ENCODE measurements at places on chromosomes 12 and 14. TPM values are rescaled to one million over a fixed set of nuclear protein-coding genes. Genes with fewer than 3 reads are reported as not detected.
A peak's percentile ranks its signal among the peaks of the same experiment; 100 is the strongest.

- H3K27ac ChIP-seq: peak overlapping the region; percentile 42
- H3K4me3 ChIP-seq: no peak overlapping the region
- H3K4me1 ChIP-seq: peaks cover 33% of the 10 kb centered on the region
- H3K36me3 ChIP-seq: no peaks in the 10 kb centered on the region
- no peaks in the 10 kb centered on the region for H3K27me3 ChIP-seq
- DNase-seq: no peak
These were observed 133.7 kb upstream of the DCN start for GRCh38 chr12:91316161-91316906.

The WNT1 gene
- total RNA-seq: not detected

DNA sequence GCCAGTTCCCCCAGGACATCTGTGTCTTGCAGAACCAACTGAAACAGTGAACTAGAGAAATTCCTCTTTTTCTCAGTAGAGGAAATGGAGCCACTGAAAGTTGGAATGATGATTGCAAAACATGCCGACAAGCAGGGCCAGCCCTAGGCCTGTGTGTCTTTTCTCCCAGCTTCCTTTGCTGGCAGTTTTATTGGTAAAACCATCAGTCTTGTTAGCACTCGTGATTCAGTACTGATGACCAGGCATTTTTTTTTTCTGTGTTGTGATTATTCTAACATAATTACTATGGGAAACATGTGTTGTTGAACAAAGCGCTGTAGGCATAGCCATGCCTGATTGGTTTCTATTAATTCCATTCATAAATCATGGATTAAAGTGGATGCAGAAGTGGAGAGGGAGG is 620.7 kb downstream of the AACS start:
- DNase-seq: no peak
- H3K4me1 ChIP-seq: no peaks in the 10 kb centered on the region
- no peaks in the 10 kb centered on the region for H3K36me3 ChIP-seq

- no peaks in the 10 kb centered on the region for H3K27me3 ChIP-seq
- H3K4me3 ChIP-seq: no peak overlapping the region
- no peak for DNase-seq
- H3K4me1 ChIP-seq: peaks cover 5% of the 10 kb centered on the region
- no peaks in the 10 kb centered on the region for H3K36me3 ChIP-seq
- H3K27ac ChIP-seq: no peak overlapping the region
These were observed 46.8 kb downstream of the AMN start for GRCh38 chr14:102969060-102969791.

- peaks cover 31% of the 10 kb centered on the region for H3K4me1 ChIP-seq
- no peaks in the 10 kb centered on the region for H3K36me3 ChIP-seq
- DNase-seq: peak; percentile 75
- no peak overlapping the region for H3K27ac ChIP-seq
These were observed 2.5 kb upstream of the PLEKHD1 start for GRCh38 chr14:69481815-69482568.

DNA sequence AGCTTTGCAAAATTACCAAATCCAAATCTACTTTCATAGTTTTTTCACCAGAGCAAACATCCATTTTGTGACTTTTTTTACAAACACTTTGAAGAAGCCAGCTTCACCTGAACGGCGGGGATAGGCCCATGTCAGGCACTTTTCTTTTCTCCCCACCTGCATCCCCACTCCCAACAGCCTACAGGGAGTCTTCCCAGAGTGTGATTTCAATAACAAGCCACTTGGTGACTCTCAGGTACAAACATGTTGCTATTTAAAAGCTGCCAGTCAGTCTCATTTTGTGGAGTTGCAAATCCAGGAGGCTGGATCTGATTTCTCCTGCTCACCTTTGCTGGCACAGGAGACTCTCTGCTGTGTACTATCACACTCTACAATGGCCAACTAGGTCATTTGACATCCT is 285.5 kb downstream of the KCNH5 start:
- H3K36me3 ChIP-seq: no peaks in the 10 kb centered on the region
- no peaks in the 10 kb centered on the region for H3K27me3 ChIP-seq
- no peak overlapping the region for H3K4me3 ChIP-seq

GRCh38 chr12:55733858-55734257 is 5.0 kb upstream of the CD63 start:
- no peak overlapping the region for H3K4me3 ChIP-seq
- no peaks in the 10 kb centered on the region for H3K27me3 ChIP-seq
- peaks cover 44% of the 10 kb centered on the region for H3K4me1 ChIP-seq
- DNase-seq: no peak

GRCh38 chr12:3446235-3446634 is 44.8 kb upstream of the PRMT8 start:
- no peak overlapping the region for H3K27ac ChIP-seq
- H3K27me3 ChIP-seq: no peaks in the 10 kb centered on the region
- no peaks in the 10 kb centered on the region for H3K36me3 ChIP-seq
- no peak overlapping the region for H3K4me3 ChIP-seq

- H3K4me1 ChIP-seq: no peaks in the 10 kb centered on the region
- H3K36me3 ChIP-seq: no peaks in the 10 kb centered on the region
- H3K4me3 ChIP-seq: no peak overlapping the region
- DNase-seq: no peak
- no peaks in the 10 kb centered on the region for H3K27me3 ChIP-seq
These were observed 104.2 kb upstream of the RMST start for GRCh38 chr12:97358361-97358760.

The CMA1 gene
- total RNA-seq: not detected

DNA sequence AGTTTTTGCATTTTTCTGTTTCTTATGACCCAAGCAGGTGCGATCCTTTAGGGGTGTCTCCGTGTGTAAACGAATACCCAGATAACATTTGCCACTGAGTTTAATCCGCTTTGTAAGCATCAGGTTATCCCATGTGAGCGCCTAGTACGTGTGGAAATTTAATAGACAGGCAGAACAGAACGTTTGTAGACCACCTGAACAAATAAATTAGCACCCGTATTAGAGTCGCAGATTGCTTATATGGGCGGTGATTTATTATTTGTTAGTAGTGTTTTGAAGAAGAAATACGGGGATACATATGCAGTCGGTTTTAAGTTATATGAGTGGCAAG is 325 bp downstream of the C12orf60 start:
- H3K27ac ChIP-seq: peak overlapping the region; percentile 59
- no peaks in the 10 kb centered on the region for H3K27me3 ChIP-seq
- peaks cover 27% of the 10 kb centered on the region for H3K4me1 ChIP-seq

DNA sequence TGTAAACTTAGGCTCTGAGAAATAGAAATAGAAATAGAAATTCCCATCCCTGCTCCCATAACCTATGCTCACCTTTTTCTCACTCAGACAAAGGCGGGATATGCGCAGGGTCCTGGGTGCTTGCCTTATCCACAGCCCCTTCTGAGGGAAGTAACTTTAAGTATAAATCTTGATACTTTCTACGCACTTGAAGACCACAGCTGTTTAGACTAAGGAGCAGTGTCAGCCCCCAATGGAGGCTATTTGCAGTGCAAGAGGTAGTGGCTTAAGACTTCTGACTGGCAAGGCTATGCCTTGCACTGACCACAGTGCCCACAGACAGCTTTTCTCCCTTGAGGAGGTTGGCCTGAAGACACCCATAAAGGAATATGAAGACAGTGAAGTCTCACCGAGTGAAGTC is 35.2 kb downstream of the ASCL1 start:
- no peak overlapping the region for H3K27ac ChIP-seq
- H3K4me3 ChIP-seq: no peak overlapping the region
- no peaks in the 10 kb centered on the region for H3K27me3 ChIP-seq

The TMEM19 gene
- 32.8 TPM for total RNA-seq

The IGFBP6 gene
- not detected for total RNA-seq

GRCh38 chr14:100694579-100695422 is 31.9 kb upstream of the DLK1 start:
- no peaks in the 10 kb centered on the region for H3K36me3 ChIP-seq
- H3K4me1 ChIP-seq: no peaks in the 10 kb centered on the region
- 0 out of 2 replicates have a peak, but pooled peaks cover 2% of the 10 kb centered on the region for H3K27me3 ChIP-seq
- H3K27ac ChIP-seq: no peak overlapping the region

- no peak overlapping the region for H3K27ac ChIP-seq
- no peaks in the 10 kb centered on the region for H3K36me3 ChIP-seq
- no peak for DNase-seq
- no peaks in the 10 kb centered on the region for H3K27me3 ChIP-seq
These were observed 12.6 kb upstream of the DDX47 start for GRCh38 chr12:12800406-12801180.

The PSME1 gene
- total RNA-seq: 435 TPM

The RDH12 gene
- total RNA-seq: not detected

DNA sequence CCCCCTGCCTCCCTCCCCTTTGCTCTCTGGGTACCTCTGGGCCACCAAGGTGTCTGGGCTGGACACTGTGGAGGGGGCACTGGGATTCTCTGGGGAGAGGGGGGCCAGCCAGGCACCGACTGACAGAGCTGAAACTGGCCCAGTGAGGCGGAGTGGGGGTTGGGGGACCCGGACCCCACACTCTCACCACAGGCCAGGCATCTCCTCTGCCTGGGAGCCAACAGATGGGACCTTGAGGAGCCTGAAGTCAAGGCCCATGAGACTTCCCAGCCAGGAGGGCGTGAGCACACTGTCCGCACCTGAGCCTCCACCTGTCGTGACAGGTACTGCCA is 39.8 kb upstream of the PPP1R13B start:
- no peak for DNase-seq
- no peaks in the 10 kb centered on the region for H3K27me3 ChIP-seq
- H3K36me3 ChIP-seq: no peaks in the 10 kb centered on the region

Data from Karpas-422 (cell line).